ENCODE measurements at places on chromosomes 7 and 10.

GRCh38 chr7:101936611-101937231, 119.3 kb downstream of the CUX1 start:
- no peak for DNase-seq
- no peak overlapping the region for H3K27ac ChIP-seq
- no peaks in the 10 kb centered on the region for H3K4me1 ChIP-seq
- no peak overlapping the region for H3K4me3 ChIP-seq
- H3K36me3 ChIP-seq = no peaks in the 10 kb centered on the region
- no peaks in the 10 kb centered on the region for H3K27me3 ChIP-seq

DNA sequence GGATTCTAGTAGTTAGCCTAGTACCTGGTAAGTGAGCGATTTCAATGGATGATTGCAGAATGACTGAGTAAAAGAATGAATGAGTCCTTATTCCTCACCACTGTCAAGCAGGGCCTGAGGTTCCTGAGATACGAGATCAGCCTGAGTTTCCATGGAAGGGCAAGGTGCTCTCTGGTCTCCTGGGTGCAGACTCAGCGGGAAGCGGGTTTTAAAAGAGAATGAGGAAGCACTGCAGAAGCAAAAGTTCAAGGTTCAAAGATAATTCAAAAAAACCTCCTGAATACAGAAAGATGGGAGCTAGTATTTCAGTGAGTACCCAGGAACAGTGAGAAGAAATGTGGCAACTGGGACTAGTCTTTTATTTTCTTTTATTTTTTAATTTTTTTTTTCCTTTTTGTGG, 4.3 kb downstream of the ZNF3 start:
- peaks cover 17% of the 10 kb centered on the region for H3K4me1 ChIP-seq
- H3K27ac ChIP-seq = no peak overlapping the region
- H3K27me3 ChIP-seq = no peaks in the 10 kb centered on the region
- no peak overlapping the region for H3K4me3 ChIP-seq
- DNase-seq = no peak

- no peak for DNase-seq
- no peak overlapping the region for H3K27ac ChIP-seq
Measured at GRCh38 chr10:114064151-114065048, 20.7 kb downstream of the ADRB1 start.

- H3K4me1 ChIP-seq = no peaks in the 10 kb centered on the region
- H3K27me3 ChIP-seq = peaks cover 8% of the 10 kb centered on the region
- H3K27ac ChIP-seq = no peak overlapping the region
- no peak overlapping the region for H3K4me3 ChIP-seq
- DNase-seq = no peak
Measured at GRCh38 chr10:91587710-91588638, 44.9 kb downstream of the PPP1R3C start.

DNA sequence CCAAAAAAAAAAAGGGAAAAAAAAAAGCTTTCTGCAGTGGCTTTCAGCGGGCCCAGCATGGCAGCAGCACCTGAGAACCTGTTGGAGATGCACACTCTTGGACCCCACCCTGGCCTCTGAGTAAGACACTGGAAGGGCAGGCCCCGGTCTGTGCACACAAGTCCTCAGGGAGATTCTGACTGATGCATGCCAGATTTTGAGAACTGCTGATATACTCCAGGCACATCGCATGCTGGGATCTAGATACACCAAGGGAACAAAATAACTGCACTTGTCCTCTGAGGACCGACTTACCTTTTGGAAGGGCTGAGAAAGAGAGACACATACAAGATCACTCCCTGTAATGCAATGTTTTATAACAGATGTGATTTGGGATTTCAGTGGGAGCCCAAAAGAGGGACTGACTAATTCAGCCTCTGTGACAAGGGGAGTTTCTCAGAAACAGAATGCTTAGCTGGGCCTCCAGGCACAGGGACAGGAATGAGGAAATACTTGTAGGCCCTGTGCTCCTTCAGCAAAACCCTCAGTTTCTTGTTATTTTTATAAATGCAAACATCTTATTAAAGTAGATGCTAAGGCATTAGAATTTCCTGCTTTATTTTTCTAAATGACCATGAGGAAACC, 8.2 kb downstream of the EGFR start:
- no peak overlapping the region for H3K4me3 ChIP-seq
- H3K27ac ChIP-seq = no peak overlapping the region
- no peaks in the 10 kb centered on the region for H3K4me1 ChIP-seq
- H3K36me3 ChIP-seq = no peaks in the 10 kb centered on the region

DNA sequence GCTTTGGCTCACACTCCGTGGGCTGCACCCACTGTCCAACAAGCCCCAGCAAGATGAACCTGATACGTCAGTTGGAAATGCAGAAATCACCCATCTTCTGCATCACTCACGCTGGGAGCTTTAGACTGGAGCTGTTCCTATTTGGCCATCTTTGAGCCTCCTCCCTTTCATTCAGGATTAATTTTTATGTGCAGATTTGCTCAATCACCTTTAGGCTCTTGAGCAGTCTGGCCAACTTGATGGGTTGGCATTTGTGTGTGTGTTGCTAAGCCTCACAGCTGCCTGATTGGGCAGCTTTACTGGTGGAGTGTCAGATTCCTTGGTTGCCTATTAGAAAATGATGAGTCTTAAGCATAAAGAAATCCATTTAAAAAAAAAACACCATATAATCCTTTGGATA, 236.1 kb downstream of the KIF20B start:
- H3K27ac ChIP-seq = no peak overlapping the region
- no peaks in the 10 kb centered on the region for H3K4me1 ChIP-seq
- H3K36me3 ChIP-seq = no peaks in the 10 kb centered on the region

Measured in activated CD8-positive, alpha-beta T cell treated with anti-CD3 and anti-CD28 coated beads, Interleukin-2, amount 10 ng/mL, durations not matched to agents 7 days and 5 days (primary cell).